ENCODE measurements at places on chromosomes 11 and 22. TPM values are rescaled to one million over a fixed set of nuclear protein-coding genes. Genes with fewer than 3 reads are reported as not detected.

SCN2B gene
- total RNA-seq = 2.0 TPM

LINC01488 gene
- total RNA-seq = not detected

MS4A15 gene
- total RNA-seq = not detected

SELENOH gene
- total RNA-seq = 87.1 TPM

APOA4 gene
- not detected for total RNA-seq

KRTAP5-10 gene
- not detected for total RNA-seq

USH1C gene
- total RNA-seq = not detected

FOLR1 gene
- 0.36 TPM for total RNA-seq

- no peaks in the 10 kb centered on the region for H3K36me3 ChIP-seq
- DNase-seq = no peak
- no peak overlapping the region for H3K27ac ChIP-seq
- H3K27me3 ChIP-seq = no peaks in the 10 kb centered on the region
Measured at GRCh38 chr11:122139595-122139866, 23.5 kb upstream of the BLID start.

DNA sequence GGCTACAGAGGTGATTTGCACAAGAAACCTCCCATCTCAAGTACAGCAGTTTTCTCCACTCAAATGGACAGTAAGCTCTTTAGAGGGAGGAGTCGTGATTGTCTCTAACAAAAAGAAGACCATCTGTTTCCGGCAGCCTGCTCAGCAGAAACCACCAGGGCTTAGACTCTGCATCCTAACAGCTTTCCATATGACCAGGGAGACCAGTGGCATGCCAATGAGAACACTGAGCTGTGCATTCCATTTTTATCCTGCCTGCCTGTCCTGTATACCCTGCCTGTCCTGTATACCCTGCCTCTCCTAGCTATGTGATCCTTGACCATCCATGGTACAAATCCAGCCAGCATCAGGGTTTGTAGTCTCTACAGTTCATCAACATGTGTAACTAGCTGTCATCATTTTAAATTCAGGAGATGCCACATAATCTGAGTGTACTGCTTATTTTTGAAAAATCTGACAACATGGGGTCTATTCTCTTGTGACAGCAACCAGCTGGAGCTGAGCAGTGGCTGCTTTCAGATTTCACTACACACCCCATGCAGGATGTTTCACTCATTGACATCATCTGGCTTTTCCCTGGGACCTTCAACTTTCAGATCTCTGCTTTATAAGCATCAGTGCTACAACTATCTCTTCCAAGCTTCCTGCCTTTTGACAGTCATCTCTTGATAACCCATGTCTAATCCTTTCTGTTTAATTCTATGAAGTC is 50.5 kb upstream of the POU2AF2 start:
- no peak for DNase-seq
- no peak overlapping the region for H3K4me3 ChIP-seq
- H3K27me3 ChIP-seq = no peaks in the 10 kb centered on the region

DNA sequence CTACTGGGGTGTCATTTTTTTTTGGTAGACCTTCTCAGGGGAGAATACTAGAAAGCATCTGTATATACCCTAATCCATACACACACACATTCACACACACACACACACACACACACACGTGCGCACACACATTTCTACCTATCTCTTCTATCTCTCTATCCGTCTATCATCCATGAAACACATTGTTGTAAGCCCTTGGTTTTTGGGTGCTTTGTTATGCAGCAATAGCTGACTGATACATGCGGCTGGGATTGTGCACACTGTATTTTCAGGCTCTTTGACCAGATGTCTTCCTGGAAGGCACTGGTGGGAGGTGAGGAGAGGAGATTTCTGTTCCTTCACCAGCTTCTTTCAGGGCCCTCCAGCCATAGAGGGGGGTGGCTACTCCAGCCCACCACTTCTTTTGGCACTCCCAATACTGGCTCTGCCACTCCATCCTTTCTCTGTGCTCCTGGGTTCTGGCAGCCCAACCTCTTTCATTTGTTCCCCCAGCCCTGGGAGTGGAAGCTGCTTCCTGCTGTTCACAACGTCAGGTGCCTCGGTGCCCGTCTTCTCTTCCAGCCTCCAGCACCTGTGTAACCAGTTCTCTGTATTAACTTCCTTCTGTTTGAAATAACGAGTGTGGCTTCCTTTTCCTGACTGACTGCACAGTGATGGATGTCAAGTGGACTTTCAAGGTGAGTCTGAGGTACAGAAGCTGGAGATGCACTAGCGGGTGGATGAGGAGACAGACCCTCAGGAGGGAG is 12.4 kb upstream of the MUC2 start:
- H3K4me1 ChIP-seq = no peaks in the 10 kb centered on the region
- no peak for DNase-seq
- H3K36me3 ChIP-seq = no peaks in the 10 kb centered on the region

- no peak for DNase-seq
- no peaks in the 10 kb centered on the region for H3K27me3 ChIP-seq
- no peak overlapping the region for H3K27ac ChIP-seq
Measured at GRCh38 chr22:19346677-19347265, 55.3 kb upstream of the CLTCL1 start.

GRCh38 chr22:39914584-39914983 is 13.7 kb downstream of the GRAP2 start:
- no peak overlapping the region for H3K27ac ChIP-seq
- H3K4me1 ChIP-seq = no peaks in the 10 kb centered on the region
- H3K4me3 ChIP-seq = no peak overlapping the region
- DNase-seq = no peak
- H3K27me3 ChIP-seq = no peaks in the 10 kb centered on the region

GRCh38 chr11:8983552-8983951 is 19.3 kb upstream of the TMEM9B start:
- H3K4me1 ChIP-seq = no peaks in the 10 kb centered on the region
- no peaks in the 10 kb centered on the region for H3K27me3 ChIP-seq
- no peak overlapping the region for H3K4me3 ChIP-seq
- no peaks in the 10 kb centered on the region for H3K36me3 ChIP-seq
- no peak overlapping the region for H3K27ac ChIP-seq

DNA sequence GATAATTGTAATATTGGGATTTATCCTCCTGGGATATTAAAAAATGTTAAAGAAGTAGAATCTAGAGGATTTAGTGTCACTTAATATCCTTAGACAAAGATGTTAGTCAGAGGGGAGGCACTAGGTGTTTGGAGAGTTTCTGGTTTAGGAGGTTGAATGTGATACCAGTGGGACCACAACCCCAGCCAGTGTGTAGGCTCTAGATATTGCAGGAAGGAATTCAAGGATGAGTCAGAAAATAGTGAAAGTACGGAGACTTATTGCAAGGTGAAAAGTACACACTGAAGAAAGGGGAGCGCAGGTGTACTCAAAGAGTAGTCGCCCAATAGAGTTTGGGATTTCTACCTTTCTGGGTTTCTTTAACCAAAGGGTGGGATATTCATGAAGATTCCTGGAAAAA is 5.7 kb upstream of the TMEM41B start:
- H3K27me3 ChIP-seq = peaks cover 5% of the 10 kb centered on the region
- H3K4me1 ChIP-seq = no peaks in the 10 kb centered on the region
- H3K27ac ChIP-seq = no peak overlapping the region
- no peak overlapping the region for H3K4me3 ChIP-seq
- DNase-seq = no peak

DNA sequence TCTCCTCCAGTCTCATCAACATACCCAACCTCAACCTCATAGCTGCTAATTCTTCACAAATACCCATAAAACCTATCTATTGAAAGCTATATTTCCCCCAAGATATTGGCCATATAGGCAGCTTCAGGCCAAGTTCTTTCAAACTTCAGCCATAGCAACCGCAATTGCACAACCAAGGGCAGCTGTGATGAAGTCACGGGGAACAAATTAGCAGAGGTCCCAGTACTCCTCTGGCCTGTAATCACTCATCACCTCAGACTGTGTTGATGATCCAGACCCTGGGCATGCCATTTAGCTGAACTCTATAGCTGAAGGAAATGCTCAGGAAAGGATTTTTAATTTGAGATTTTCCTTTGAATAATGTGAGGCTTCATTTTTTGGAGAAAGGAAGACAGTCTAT is 84.1 kb downstream of the SLC1A2 start:
- H3K4me3 ChIP-seq = no peak overlapping the region
- no peak for DNase-seq
- no peak overlapping the region for H3K27ac ChIP-seq

DNA sequence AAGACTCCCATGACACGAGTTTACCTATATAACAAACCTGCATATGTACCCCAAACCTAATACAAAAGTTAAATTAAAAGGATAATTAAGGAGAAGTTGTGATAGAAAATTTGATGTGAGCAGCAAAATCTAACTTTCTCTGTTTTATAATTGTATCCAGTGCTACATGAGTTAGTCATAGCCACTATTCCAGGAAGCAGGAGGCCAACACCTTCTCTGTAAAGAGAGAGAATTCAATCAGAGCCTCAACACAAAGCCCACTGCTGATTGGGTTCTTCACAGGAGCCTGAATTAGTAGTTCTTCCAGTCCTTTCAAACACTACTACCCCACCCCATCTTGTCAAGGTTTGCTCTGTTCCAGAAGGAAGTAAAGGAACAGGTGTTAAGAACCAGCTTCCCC is 84.2 kb downstream of the BLID start:
- no peaks in the 10 kb centered on the region for H3K4me1 ChIP-seq
- no peaks in the 10 kb centered on the region for H3K36me3 ChIP-seq
- DNase-seq = no peak

Data from psoas muscle (tissue), 8 donors.